Stimulated activated CD8-positive, alpha-beta memory T cell treated with anti-CD3 and anti-CD28 coated beads, Interleukin-15, amount 100 ng/mL, for 48 hours (primary cell): ENCODE measurements at places on chromosomes 2 and 18.

GRCh38 chr2:240624950-240625621 is at the start of gene GPR35:
Gene GPR35, plus strand, starts transcription at chr2:240625480. Its CDS starts 4,473 bp downstream, at chr2:240629953.
- DNase-seq: peak; percentile 81

DNA sequence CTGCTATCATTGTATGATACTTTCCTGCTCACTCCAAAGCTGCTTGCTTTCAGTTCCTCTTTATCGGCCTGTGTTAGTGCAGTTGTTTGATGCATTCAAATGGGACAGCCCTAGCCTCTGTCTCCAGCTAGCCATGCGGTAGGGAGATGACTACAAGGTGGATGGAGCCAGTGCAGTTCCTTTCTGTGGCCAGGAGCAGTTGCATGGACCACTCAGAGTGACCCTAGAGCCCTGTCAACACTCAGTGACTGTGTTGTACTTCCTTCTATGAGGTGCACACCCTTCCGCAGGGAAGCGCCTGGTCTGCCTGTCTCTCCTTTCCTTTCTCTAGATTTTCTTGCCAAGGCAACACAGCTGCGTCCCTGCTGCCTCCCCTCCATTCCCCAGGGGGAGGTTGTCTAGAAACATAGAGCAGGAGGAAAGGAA is 33.8 kb downstream of the KCNS3 start:
- DNase-seq: no peak

DNA sequence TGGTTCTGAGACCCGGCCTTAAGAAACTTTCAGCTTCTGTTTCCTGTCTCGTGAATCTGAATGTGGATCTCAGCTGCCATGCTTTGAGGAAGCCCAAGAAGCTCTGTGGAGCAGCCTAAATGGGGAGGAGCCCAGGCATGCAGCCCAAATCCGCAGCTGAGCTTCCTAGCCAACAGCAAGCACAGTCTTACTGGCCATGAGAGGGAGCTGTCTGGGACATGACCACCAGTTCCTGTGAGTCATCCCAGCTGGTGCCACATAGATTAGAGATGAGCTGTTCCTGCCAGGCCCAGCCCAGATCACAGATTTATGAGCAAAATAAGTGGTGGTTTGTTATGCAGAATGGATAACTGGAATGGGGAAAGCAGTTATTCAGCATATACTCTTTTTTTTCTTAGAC is 224.4 kb upstream of the APCDD1 start:
- DNase-seq: no peak

- DNase-seq: no peak
These were observed 53.1 kb downstream of the LRRTM4 start for GRCh38 chr2:77469106-77469505.

DNA sequence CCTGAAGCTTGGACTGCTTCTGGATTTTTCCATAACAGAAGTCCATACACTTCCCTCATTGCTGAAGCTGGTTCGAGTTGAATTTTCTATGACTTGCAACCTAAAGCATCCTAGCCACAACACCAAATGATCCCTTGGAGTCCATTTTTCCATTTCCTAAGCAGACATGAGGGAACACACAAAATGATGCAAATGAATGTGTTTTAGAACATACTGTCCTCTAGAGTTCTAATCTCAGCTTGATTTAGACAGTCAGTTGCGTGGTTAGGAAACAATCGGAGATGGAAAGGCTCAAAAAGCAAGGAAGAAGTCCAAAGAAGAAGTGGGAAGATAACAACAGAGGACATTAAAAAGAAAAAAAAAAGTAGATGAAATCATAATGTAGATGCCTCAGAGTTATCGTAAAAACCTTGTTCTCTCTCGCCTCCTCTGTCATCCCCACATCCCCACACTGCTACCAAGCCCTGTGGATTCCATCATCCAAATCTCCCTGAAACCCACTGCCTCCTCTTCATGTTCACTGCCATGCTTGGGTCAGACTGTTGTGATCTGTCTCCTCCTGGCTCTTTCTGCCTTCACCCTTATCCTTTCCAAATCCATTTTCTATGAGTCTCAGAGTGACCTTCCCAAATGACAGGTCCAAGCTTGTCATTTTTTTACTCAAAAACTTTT is 58.4 kb downstream of the TMEM247 start:
- no peak for DNase-seq

DNA sequence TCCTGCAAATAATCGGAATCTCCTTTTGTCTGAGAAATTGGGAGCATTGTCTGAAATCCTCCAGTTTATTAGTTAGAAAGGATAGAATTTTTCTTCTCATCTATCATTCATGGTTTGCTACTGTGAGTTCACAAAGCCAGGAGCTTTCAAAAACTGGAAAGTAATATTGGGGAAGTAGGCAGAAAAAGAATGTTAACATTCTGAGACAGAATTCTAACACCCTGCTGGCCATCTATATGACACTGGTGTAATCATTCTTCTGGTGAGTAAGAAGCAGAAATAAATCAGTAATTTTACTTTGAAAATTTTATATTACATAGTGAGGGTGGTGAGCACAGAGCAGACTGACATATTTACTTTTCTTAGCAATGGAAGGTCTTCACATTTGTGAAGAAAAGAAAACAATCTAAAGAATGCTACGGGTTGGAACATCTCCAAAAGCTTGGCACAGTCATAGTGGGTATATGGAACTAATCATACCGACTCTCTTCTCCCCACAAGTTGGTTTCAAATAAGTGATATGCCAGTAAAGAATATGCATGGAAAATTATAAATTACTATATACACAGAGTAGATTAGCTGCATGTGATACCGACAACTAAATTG is 344.9 kb downstream of the LPIN1 start:
- no peak for DNase-seq

DNA sequence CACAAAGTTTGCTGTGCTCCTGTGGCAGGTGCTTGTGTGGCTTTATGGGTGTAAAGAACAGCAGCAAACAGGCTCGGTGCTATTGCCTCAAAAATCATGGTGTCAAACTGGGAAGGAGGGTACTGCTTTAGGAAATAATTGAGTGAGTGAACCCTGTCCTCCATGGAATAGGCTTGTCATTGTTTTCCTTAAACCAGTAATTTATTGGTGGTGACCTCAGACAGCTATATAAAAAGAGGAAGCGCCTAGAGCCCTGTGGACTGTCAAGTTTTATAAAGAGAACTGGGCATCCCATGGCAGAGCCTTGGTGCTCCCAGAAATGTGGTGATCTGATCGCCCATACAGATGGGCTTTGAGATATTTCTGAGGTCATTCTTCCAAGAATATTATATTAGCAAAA is 4.7 kb upstream of the CXCR4 start:
- no peak for DNase-seq

DNA sequence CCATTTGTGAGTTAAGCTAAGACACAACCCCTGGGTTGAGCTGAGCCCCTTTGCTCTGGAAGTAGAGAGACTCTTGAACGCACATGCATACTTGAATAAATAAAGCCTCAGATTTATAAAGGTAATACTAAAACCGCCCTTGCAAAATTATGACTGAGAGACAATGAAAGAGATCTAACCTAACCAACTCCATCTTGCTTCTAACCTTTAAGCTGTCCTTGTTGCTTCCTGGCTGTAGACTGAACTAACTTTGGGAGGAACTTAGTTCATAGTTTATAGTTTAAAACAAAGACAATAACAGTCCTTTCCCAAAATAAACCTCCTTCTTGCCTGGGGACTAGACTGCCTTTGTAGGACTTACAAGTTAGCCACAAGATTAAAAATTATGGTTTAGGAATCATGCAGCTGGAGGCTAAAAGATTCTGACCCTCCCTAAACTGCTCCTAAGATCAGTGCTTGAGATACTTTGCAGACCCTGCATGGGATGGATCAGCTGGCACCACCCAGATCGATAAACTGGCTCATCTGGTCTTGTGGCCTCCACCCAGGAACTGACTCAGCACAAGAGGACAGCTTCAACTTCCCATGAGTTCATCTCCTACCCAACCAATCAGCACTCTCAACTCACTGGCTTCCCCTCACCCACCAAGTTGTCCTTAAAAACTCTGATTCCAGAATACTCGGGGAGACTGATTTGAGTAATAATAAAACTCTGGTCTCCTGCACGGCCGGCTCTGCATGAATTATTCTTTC is 240.2 kb upstream of the SLC14A2 start:
- no peak for DNase-seq

DNA sequence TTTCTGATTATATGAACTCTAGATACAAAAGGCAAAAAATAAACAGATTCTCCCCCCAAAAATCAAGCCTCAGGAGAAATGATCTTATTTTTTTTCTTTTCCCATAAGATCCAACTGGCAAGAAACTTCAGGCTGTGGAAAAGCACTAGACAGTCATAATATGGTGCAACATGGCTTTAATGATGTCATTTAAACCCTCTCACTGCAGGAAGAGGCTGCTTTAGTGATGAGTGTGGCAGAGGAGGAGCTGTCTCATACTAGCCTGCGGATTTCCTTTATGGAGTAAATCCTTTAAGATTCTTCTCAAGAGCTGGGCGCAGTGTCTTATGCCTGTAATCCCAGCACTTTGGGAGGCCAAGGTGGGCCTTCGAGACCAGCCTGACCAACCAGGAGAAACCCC is 83.3 kb upstream of the CD28 start:
- DNase-seq: no peak

DNA sequence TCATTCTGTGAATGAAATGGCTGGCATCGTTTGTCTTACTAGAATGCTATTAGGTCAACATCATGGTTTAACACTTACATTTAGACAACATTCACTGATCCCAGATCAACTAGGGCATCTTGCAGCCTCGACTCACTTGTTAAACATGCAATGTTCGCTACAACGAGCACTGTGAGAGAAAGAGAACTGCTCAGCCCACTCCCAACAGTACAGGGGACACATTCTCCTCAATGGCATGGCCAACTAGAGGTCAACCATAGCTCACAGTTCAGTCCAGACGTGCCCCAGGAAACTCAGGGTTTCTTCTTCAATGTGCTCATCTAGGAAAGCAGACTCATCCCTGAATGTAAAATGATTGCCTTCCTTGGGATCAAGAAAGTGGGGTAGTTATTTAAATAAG is 5.9 kb downstream of the WIPF1 start:
- no peak for DNase-seq

GRCh38 chr2:14700753-14701152 is 68.2 kb downstream of the LRATD1 start:
- DNase-seq: no peak

GRCh38 chr2:109210431-109211200 is 81.6 kb downstream of the SH3RF3 start:
- no peak for DNase-seq

DNA sequence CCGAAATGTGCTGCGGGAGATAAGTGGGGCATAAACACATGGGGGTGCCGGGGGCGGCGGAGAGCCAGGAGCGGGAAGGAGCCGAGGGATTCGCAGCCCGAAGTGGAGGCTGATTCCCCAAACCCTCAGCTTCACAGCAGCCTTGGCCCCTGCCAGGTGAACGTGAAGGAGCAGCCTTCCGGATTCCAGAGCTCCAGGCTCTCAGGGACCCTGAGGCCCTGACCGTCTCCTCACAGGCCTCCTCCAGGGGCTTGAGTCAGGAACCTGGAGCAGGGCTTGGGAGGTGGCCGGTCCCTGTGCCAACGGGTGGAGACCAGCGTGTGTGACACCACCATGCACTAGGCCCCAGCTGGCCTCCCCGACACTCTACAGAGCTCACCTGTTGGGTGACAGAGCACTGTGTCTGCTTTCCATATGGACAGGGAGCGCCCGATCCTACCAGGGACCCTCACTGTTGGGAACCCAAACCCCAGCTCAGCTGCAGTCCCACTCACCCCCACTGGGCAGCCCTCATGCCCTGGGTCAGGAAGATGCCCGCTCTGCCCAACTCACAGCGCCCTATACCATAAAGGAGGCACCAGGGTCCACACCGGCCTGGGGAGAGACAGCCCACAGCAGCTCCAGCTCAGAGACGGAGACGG is 117.6 kb upstream of the OTOS start:
- DNase-seq: no peak

GRCh38 chr2:122535960-122536505 is 780.6 kb downstream of the TSN start:
- DNase-seq: no peak

- DNase-seq: no peak
These were observed 19.2 kb upstream of the PKDCC start for GRCh38 chr2:42028571-42029148.

DNA sequence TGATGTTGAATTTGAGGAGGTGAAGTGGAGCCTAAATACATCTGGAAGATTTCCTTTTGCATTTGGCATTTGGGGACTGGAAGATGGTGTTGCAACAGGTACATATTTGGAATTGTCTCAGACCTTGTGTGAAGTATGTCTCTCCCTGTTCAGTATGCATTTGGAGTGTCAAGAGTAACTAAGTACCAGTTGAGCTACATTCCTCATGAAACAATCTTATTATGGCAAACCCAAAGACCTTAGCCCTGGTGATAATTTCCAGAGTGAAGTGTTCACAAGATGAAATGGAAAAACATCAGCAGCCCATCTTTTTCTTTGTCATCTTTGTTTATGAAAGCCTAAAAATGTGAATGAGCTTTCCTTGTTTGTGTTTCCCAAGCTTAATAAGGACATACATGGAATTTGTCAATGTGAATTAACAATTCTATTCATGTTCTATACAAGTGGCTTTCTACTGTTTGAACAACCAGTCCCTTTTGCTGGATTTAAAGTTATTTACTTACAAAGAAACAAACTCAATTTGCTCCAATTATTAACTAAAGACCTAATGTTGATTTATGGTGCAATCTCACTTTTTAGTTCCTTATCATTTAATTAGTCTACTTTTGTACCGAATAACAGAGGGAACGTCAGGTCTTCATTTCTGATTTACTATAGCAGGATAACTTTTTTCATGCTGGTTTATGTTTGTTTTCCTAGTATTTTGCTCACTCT is 42.1 kb upstream of the PPP1R1C start:
- no peak for DNase-seq

GRCh38 chr2:54680397-54681041 is 42.9 kb upstream of the EML6 start:
- peak; percentile 34 for DNase-seq

GRCh38 chr2:220377482-220378155 is 750.2 kb downstream of the SLC4A3 start:
- no peak for DNase-seq

- DNase-seq: no peak
These were observed 320.9 kb upstream of the ETAA1 start for GRCh38 chr2:67076239-67076624.

- DNase-seq: peak; percentile 35
These were observed 624 bp downstream of the METTL8 start for GRCh38 chr2:171432969-171433762.

DNA sequence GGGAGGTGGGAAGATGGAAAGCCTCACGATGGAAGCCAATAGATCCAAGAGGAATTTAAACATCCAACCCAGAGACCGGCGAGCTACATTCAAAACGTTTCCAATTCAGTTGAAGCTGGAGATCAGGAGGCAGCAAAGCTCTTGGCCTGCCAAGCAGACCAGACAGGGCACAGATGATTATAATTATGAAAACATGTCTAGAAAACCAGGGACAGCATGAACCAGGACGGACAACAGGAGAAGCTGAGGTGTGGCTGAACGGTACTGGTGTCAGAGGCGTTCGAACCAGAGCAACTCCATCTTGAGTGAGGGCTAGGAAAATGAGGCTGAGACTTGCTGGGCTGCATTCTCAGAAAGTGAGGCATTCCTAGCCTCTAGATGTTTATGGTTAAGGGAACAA is 102.2 kb upstream of the CCDC150 start:
- no peak for DNase-seq

DNA sequence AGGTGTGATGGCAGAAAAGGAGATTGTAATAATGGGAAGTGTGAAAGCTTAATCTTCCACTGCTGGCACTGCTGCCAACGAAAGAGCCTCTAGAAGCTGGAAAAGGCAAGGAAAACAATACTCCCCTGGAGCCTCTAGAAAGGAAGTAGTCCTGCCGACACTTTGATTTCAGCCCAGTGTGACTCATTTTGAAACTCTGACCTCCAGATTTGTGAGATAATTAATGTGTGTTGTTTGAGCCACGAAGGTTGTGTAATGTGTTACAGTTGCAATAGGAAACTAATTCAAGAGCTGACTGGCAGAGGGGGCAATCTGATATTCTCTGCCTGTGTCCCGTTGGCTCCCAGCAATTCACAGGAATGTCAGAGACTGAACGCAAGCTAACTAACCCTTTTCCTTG is 219.2 kb upstream of the UBE2E3 start:
- DNase-seq: no peak
